Regular cardiac myocyte (primary cell): ENCODE measurements at places on chromosomes 5 and 9. TPM values are rescaled to one million over a fixed set of nuclear protein-coding genes. Genes with fewer than 3 reads are reported as not detected.

Gene SDHA
- total RNA-seq, result 83.2 and 135 TPM in 2 replicates

Gene MAP1B
- total RNA-seq, result 320 and 501 TPM in 2 replicates

Gene NIPAL4
- total RNA-seq, result 0.85 TPM in 1 of 2 replicates, not detected in the other

Gene ZNF608
- total RNA-seq, result 2.5 and 5.1 TPM in 2 replicates

Gene SLC6A18
- total RNA-seq, result not detected in 2 replicates

Gene ASTN2
- 8.2 and 10.4 TPM in 2 replicates for total RNA-seq

Gene CCL27
- total RNA-seq, result not detected in 2 replicates

Gene IL4
- not detected in 2 replicates for total RNA-seq

Gene LCN10
- total RNA-seq, result not detected in 2 replicates

Gene PCDHGC4
- 0.77 and 1.1 TPM in 2 replicates for total RNA-seq

Gene PRELID1
- total RNA-seq, result 68.5 and 167 TPM in 2 replicates

Gene TRIP13
- total RNA-seq, result 7.0 and 73.8 TPM in 2 replicates

Gene DMRTA1
- total RNA-seq, result under 0.01 and 0.28 TPM in 2 replicates

Gene IGIP
- total RNA-seq, result 7.7 and 16.9 TPM in 2 replicates

Gene EPB41L4A
- 1.5 and 4.2 TPM in 2 replicates for total RNA-seq

Gene FOXD4L4
- under 0.01 TPM in 2 replicates for total RNA-seq

Gene EGFL7
- 38.3 and 57.8 TPM in 2 replicates for total RNA-seq

Gene C6
- under 0.01 TPM in 1 of 2 replicates, not detected in the other for total RNA-seq

Gene ADAMTS6
- total RNA-seq, result 205 and 208 TPM in 2 replicates

Gene ANKH
- 33.0 and 36.1 TPM in 2 replicates for total RNA-seq

Gene TOR4A
- total RNA-seq, result 13.8 and 31.1 TPM in 2 replicates

Gene APBA1
- 2.5 and 3.6 TPM in 2 replicates for total RNA-seq

Gene PROB1
- 1.1 and 1.2 TPM in 2 replicates for total RNA-seq

Gene RELL2
- total RNA-seq, result 2.7 and 3.7 TPM in 2 replicates

Gene MLANA
- total RNA-seq, result not detected in 2 replicates
